Right lung (tissue), 10 donors: ENCODE measurements at places on chromosomes 5 and 9. TPM values are rescaled to one million over a fixed set of nuclear protein-coding genes. Genes with fewer than 3 reads are reported as not detected.

DNA sequence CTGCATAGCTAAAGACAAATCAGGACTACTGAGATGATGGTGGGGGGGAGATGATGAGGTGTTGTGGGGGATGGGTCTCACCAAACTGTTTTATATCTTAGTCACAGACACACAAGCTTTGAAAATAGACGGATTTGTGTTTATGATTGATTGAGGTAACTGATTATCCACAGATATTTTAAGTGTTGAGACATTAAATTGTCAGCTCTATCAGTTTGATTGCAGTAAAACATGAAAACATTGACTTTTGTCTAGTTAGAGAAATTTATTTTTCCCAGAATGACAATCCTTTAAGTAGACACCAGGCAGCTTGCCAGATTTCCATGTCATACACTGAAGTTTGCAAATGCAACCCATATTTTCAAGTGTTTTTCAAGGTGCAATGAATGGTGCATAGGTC, 149.8 kb downstream of the NR2F1-AS1 start:
- DNase-seq = no peak

DNA sequence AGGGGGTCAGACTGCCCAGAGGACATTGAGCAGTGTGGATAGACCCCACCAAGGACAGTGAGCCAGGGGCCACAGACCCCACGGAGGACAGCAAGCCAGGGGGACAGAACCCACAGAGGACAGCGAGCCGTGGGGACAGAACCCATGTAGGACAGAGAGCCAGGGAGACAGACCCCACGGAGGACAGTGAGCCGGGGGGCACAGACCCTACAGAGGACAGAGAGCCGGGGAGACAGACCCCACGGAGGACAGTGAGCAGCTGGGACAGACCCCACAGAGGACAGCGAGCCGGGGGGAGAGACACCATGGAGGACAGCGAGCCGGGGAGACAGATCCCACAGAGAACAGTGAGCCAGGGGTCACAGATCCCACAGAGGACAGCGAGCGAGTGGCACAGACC, 3.4 kb upstream of the ZDHHC11 start:
- DNase-seq = no peak

DNA sequence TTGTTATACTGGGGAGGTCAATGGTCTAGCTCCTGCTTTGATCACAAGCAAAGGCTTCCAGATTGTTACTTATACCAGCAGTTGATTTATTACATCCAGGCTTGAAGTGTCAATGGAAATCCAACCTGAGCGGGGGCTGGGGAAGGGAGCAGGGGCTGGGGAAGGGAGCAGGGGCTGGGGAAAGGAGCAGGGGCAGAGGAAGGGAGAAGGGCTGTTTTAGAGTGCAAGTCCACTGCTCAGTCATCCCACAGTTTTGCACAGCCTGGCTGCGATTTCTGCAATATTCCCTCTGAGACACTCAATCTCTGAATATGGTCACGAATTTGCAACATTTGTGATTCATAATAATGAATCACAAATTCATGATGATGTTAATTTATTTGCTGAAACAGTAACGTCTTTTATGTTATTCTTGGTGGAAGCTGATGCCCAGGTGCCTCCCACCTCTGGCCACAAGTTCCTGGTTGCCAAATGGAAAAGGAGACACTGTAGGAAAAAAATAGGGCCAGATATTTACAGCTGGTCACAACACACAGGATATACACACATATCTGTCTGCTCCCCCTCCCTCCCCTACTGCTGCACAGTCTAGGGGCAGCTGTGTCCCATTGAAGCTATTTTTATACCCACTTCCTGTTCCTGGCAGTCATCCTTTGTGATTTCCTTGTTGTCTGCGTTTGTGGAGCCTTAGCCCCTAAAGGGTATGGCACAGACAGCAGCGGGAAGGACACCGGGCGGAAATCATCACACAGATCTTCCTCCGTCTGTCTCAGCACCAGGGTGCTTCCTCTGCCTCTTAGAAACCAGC, 325.1 kb downstream of the GADD45G start:
- no peak for DNase-seq

The IGFBPL1 gene
- polyA plus RNA-seq = 1.4 TPM

DNA sequence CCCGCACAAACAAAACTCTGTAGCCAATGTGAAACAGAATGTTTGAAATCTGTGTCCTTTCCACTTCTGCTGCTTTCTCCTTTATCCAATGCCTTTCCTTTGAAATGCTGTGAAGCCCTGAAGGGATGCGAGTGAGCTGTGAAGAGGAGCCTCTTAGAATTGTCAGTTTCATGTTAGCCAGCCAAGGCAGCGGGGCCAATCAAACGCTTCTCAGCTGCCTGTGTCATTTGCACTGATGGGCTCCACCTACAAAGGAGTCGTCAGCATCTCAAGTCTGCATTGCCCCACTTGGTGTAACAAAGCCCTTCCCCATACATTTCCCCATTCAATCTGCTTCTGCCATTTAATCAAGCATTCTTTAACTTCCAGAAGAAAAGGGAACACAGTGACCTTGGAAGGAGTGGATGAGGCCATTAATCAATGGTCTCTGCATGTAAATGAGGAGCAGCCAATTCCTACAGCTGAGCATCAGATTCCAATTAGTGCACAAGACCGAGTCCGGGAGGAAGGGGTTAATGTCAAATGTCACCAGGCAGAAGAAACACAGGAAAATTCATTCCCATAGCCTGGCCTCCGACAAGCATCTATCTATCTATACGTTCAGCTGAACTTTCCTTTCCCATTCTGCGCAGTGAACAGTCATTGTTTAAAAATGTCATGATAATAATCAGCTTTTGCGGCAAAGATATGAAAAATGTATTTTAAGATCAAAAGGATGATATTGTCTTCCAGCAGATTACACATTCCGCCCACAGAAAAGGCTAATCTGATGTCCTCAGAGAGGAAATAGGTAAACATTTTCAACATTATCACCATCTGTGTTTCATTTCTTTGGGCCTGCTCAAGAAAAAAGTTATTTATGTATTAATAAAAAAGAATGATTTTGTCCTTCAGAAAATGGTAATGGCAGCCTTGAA, 154.6 kb downstream of the FSTL4 start:
- no peak for DNase-seq

The DNAI1 gene
- 7.0 TPM for polyA plus RNA-seq

GRCh38 chr5:81269751-81270393, 31.5 kb upstream of the ZCCHC9 start:
- DNase-seq = no peak

DNA sequence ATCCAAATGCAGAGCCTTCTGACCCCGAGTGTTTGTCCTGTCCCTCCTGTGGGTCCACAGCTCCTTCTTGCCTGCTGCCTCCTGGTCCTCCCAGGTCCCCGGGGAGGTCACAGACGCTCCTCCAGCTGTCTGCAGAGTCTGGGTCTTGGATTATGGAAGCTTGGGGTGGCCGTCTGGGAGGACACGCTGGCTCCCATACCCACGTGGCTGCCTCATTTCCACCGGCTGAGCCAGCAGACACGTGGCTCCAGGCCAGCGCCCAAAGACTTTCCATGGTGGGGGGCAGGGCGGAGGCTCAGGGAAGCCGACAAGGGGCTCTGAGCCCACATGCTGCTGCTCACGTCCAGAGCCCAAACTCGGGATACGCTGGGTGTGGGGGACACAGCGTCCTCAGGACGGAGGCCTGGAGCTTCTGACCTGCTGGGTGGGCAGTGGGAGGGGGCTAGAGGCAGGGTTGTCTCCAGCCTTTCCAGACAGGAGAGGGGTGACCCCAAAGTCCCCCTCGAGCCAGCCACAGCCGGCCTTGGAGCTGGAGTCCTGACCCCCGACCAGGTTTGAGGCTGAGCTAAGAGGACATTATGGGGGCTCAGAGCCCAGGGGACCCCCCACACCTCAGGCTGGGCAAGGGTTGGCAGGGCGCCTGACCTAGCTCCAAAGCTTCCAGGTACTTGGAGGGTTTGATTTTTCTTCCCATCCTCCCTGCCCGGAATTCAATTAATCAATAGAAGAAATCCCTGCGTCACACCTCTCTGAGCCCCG, 24.2 kb upstream of the RNU6ATAC start:
- peak; percentile 36 for DNase-seq

The C8G gene
- polyA plus RNA-seq = 0.33 TPM

GRCh38 chr5:77935506-77936364, 159.6 kb upstream of the TBCA start:
- no peak for DNase-seq

DNA sequence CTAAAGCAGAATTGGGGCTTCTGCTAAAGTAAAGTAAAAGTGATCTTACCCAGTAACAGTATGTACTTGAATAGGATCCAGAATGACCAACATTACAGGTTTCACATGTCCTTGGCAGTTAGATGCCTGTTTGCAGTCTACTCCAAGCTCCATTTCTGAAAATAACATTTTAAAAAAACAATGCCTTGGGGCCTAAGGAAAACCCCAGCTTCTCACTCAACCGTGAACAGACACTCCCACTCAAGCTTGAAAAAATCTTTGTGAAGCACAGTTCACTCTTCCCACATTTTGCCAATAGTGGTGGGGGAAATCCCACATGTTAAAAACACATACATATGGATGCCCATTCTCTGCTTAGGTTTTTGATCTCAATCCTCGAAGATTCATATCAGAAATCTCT, 304.1 kb downstream of the ARRDC3 start:
- DNase-seq = no peak
